Endothelial cell (in vitro differentiated cells): ENCODE measurements at places on chromosomes 7 and 10. TPM values are rescaled to one million over a fixed set of nuclear protein-coding genes. Genes with fewer than 3 reads are reported as not detected.
A peak's percentile ranks its signal among the peaks of the same experiment; 100 is the strongest.

DNA sequence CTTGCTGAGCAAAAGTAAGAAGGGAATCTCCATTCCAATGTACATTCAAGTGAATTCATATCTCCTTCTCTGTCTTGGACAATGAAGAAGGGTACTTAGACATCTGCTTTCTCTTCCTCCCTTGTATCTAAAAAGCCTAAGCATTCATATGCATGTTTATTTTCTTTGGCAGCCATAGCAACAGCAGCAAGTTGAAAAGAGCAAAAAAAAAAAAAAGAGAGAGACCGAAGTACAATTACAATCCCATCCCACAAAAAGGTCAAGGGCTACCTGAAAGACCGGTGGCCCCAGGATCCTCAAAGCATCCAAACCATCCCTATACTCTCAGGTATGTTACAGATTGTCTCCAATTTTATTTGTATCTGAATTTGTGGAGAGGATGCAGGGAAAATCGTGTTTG lies 4.1 kb downstream of the OR2F1 start:
- no peaks in the 10 kb centered on the region for H3K36me3 ChIP-seq
- no peaks in the 10 kb centered on the region for H3K4me1 ChIP-seq
- no peaks in the 10 kb centered on the region for H3K27me3 ChIP-seq
- H3K27ac ChIP-seq = no peak overlapping the region
- no peak overlapping the region for H3K4me3 ChIP-seq

DNA sequence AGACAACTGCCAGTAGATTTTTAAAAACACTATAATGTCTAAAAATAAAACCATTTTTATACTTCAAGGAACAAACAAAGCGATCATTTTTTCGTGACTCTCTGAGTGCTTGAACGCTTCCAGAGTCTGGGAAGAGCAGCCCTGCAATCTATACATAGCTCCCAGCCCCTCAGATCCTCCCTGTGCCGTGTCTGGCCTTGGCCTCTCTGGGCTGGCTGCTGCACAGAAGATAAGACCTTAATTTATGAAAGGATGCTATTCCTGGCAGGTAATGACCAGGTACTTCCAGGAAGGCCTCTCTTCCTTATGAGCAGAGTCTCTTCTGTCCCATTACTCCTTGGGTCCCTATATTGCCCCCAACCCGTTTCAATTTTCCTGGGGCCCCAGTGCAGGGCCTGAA lies 200.9 kb upstream of the AOAH start:
- H3K27me3 ChIP-seq = peaks cover 8% of the 10 kb centered on the region
- DNase-seq = no peak
- no peak overlapping the region for H3K27ac ChIP-seq
- no peak overlapping the region for H3K4me3 ChIP-seq
- no peaks in the 10 kb centered on the region for H3K36me3 ChIP-seq

- H3K4me1 ChIP-seq = peaks cover 12% of the 10 kb centered on the region
- no peak for DNase-seq
- H3K36me3 ChIP-seq = no peaks in the 10 kb centered on the region
- no peak overlapping the region for H3K27ac ChIP-seq
- H3K27me3 ChIP-seq = peaks cover 4% of the 10 kb centered on the region
These were observed 74.6 kb upstream of the CPXM2 start for GRCh38 chr10:123965973-123966895.

DNA sequence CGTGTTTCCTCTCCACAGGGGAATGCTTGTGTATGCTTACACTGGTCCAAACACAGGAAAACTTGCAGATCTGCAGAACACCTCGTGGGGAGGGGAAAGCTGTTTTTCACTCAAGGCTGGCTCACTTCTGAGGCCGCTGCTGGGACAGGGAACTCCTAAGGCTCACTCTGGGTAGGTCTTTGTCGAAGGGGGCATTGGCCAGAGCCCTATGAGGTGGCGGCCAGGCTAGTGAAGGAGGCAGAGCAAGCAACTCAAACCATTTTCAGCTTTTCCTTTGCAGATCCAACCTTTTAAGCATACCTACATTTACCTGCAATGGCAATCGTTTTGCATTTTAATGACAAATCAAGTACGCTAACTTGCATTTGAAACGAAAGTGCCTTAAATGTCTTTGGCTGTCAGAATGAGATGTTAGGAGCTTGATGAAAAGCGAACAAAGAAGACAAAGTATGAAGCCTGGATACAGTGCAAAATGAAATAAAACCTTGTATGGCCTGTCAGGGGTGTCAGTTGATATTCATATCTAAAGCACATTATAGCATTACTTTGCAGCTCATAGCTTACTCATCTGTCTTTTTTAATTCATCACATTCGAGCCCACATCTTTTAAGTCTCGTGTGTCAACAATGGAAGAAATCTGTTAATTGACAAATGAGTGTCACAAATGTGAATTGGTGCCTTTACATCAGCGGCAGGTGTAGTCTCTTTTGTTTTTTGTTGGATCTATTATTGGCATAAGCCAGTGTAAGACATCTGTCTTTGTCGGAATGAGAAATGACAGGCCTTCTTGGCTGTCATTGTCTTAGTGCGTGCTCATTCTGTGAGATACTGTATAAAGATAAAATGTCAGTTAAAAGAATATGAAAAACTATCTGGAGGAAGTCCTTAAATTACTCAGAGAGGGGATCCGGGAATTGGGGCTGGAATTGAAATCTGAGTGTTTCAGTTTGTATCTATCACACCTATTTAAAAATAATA lies 30.5 kb downstream of the LRMDA start:
- DNase-seq = no peak
- H3K4me1 ChIP-seq = peaks cover 43% of the 10 kb centered on the region
- H3K36me3 ChIP-seq = no peaks in the 10 kb centered on the region
- H3K4me3 ChIP-seq = no peak overlapping the region
- no peak overlapping the region for H3K27ac ChIP-seq

DNA sequence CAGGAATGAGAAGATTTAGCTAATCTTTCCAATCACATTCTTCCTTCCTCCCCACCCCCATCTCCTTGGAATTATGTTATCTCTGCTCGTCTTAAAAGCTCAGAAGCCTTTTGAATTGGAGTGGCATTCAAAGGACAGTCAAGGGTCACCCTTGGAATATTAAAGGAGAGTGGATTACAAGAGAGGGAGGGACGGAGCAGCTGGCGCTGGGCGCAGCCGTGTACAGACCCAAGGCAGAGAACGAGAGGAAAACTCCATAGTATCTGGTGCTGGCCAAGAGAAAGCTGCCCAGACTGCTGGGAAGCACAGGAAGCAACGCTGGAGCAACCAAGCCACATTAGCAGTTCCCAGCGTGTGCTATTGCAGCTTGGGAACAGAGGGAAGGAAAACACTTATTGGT lies 95.7 kb downstream of the POU6F2 start:
- no peaks in the 10 kb centered on the region for H3K27me3 ChIP-seq
- peak overlapping the region; percentile 88 for H3K27ac ChIP-seq
- DNase-seq = peak; percentile 30
- H3K4me3 ChIP-seq = no peak overlapping the region
- H3K4me1 ChIP-seq = peaks cover 17% of the 10 kb centered on the region

The WEE2 gene
- total RNA-seq = 0.33 TPM

The C7orf25 gene
- 5.0 TPM for total RNA-seq

The CAMK2B gene
- total RNA-seq = 0.23 TPM

The ANKMY2 gene
- 20.5 TPM for total RNA-seq
